ENCODE measurements at places on chromosomes 1 and 21. TPM values are rescaled to one million over a fixed set of nuclear protein-coding genes. Genes with fewer than 3 reads are reported as not detected.

Gene SLC5A3
- total RNA-seq, result 23.8 TPM

Gene PIGC
- 26.4 TPM for total RNA-seq

DNA sequence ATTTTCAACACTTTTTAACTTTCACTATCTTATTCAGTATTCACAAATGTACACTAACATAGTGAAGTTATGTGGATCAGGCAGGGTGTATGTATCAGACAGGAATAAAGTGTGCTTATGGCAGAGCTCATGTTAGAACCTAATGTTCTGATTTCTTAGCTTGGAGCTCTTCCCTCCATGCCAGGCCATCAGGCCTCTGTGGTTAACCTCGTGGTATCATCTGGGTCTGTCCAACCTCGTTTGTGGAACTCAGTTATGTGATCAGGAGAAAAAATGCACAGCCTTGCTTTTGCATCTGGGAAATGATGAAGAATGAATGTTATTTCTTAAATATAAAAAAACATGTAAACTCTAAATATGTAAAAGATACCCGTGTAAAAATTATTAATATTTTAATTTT, 86.9 kb downstream of the MPZL1 start:
- H3K4me3 ChIP-seq, result no peak overlapping the region
- peaks cover 19% of the 10 kb centered on the region for H3K4me1 ChIP-seq
- no peak for DNase-seq
- H3K27me3 ChIP-seq, result no peaks in the 10 kb centered on the region

Gene DNASE2B
- not detected for total RNA-seq

DNA sequence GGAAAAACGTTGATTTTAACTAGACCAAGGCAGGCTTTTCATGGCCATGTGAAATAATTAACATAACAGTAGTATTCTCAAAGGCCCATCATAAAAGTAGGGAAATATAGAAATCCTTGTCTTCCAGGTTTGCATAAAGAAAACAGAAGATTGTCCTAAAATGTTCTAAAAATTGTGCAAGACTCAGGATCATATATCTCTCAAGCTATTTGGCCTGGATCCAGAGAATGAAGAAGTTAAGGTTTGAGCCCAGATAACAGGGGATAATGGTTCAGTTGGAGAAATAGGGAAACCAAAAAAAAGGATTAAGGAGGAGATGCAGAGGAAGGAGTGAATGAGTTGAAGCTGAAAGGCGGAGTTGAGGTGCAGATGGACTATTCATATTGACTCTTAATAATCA, 555.5 kb upstream of the NR5A2 start:
- no peaks in the 10 kb centered on the region for H3K4me1 ChIP-seq
- no peaks in the 10 kb centered on the region for H3K27me3 ChIP-seq
- no peak overlapping the region for H3K4me3 ChIP-seq
- H3K27ac ChIP-seq, result no peak overlapping the region
- H3K36me3 ChIP-seq, result no peaks in the 10 kb centered on the region
- no peak for DNase-seq

Gene PTPN7
- total RNA-seq, result 446 TPM

DNA sequence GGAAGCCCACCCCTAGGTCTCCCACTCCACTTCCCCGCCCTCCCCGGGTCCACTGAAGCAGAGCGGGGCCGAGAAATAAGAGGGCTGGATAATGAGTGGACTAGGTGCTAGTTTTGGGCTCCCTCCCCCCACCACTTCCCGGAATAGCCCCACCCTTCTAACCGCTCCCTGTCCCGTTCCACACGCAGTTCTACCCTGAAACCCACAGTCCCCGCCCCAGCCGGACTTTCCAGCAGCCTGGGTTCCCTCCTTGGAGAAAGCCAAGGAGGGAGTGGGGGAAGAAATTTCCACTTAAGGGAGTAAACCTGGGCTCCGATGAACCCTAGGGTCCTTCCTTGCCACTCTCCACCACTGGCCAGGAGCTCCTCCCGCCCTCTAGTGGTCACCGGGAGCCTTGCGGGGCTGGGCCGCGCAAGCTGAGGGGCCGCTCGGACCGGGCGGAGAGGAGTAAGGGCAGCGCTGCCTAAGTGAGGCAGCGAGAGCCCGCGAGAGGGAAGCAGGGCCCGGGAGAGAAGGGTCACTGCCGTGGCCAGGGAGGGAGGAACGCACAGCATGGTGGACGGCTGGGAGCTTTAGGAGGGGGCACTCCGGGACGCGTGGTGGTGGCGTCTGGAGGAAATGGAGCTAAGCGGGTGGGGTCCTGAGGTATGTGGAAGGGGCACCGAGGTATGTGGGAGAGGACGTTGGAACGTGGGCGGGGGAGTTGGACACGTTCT, 14.3 kb downstream of the THBS3 start:
- peaks cover 24% of the 10 kb centered on the region for H3K4me1 ChIP-seq
- H3K36me3 ChIP-seq, result no peaks in the 10 kb centered on the region
- DNase-seq, result peak; percentile 55
- peak overlapping the region; percentile 78 for H3K4me3 ChIP-seq
- H3K27ac ChIP-seq, result peak overlapping the region; percentile 89
- no peaks in the 10 kb centered on the region for H3K27me3 ChIP-seq
